Stimulated activated CD8-positive, alpha-beta memory T cell treated with anti-CD3 and anti-CD28 coated beads, Interleukin-4, amount 100 ng/mL, for 4 hours (primary cell): ENCODE measurements at places on chromosomes 2 and 18.
A peak's percentile ranks its signal among the peaks of the same experiment; 100 is the strongest.

DNA sequence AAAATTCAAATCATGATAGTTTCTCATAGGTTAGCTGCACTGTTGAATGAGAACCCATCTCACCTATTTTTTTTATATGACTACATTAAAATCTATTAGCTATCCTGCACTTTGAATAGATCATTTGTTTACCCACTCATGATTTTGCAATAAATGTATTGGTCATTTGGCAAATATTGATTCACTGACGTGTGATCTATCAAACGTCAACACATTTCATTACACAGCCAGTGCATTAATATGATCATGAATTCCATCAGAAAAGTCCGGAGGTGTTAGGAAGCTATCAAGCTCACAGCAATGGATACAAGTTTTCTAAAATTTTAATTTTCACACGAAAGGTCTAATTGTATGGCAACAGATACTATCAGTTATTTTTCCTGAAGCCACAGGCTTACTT, 128.2 kb upstream of the ID2 start:
- no peak for DNase-seq

GRCh38 chr2:223925106-223925505, 20.0 kb downstream of the WDFY1 start:
- no peak for DNase-seq

DNA sequence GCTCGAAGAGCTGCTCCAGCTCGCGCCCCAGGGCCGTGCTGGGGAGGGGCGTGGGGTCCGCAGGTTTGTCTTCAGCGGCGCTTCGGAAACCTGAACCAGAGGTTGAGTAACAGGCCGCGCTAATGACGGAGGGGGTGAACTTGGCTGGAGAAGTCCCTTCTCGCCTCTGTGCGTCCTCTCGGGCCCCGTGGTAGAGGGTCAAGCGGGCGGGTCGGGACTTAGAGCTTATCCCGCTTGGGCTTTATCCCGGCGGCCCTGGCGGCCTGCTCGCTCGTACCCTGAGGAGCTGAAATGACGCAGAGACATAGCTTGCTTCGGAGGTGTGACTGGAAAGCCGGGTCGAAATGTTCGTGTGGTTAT, 479 bp downstream of the RNMT start:
- DNase-seq = peak; percentile 1

GRCh38 chr2:26649992-26650712, 9.0 kb upstream of the CIB4 start:
- no peak for DNase-seq

GRCh38 chr2:23377771-23378170, 7.2 kb upstream of the KLHL29 start:
- no peak for DNase-seq

DNA sequence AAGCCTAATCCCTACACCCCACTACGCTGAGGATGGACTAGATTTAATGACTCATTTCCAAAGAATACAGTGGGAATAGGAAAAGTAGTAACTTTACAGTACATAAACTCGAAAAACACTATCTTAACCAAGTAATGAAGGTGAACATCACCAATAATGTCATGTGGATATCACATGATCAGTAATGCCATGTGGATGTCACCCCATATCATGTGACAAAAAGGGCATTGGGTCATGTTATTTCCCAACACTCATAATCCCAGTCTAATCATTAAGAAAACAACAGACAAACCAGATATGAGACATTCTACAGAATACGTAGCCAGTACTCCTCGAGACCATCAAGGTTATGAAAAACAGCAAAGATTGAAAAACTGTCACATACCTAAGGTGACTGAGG, 667.3 kb upstream of the CRIM1 start:
- no peak for DNase-seq

GRCh38 chr2:68293024-68293423, 26.7 kb downstream of the CNRIP1 start:
- DNase-seq = no peak

DNA sequence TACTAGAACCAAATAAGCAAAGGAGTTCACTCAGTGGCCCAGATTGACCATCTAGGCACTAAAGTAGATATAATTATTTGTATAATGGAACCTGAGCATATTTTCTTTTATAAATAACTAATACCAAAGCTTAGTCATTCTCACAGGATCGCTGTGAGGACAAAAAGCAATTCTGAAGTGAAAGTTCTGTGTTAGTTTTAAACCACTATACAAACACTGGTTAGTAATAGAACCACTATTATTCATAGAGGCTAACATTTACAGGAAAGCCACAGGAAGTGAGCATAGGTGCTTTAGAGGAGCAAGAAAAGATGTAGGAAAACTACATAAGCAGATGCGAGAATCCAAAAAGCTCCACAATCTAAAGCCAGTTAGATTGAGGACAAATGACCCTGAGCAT, 364.7 kb downstream of the XIRP2 start:
- DNase-seq = no peak

DNA sequence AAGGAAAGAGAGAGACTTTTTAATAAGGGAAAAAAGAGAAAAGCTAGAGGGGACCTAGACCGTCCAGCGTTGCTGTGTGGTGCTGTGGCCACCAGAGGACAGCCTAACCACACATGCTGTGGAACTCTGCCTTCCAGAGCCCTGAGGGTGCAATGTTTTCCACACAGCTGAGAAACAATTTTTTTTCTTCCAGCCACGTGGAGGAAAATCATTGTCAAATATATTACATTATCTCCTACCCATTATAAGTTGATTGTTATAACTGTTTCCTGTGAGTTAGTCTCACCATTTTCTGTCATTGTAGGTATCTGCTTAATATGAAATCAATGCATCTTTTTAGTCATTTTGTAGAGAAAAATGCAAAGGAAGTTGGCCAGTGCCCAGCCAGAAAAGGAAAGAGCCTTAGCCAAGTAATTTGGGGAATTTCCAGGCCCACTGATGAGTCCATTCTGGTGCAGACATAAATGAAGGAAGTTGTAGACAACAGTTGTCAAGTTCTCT, 5.9 kb upstream of the MRPL19 start:
- DNase-seq = peak; percentile 11

DNA sequence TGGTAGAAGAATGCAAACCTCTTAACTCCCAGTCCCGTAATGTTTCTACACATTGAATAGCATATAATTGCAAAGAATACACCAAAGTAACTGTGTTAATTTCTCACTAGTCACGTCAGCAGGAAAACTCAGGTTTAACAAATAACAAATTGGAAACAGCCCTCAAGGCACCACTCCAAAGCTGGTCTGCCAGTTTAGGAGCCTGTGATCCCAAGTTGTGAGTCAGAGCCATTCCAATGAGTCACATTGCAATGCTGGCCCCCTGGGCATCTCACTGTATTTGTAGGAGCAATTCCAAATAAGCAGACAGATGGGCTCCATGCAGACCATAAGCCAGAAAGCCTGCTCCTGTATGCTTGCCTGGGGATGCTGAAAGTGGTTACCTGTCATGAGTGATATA, 143.2 kb upstream of the SETBP1 start:
- no peak for DNase-seq

DNA sequence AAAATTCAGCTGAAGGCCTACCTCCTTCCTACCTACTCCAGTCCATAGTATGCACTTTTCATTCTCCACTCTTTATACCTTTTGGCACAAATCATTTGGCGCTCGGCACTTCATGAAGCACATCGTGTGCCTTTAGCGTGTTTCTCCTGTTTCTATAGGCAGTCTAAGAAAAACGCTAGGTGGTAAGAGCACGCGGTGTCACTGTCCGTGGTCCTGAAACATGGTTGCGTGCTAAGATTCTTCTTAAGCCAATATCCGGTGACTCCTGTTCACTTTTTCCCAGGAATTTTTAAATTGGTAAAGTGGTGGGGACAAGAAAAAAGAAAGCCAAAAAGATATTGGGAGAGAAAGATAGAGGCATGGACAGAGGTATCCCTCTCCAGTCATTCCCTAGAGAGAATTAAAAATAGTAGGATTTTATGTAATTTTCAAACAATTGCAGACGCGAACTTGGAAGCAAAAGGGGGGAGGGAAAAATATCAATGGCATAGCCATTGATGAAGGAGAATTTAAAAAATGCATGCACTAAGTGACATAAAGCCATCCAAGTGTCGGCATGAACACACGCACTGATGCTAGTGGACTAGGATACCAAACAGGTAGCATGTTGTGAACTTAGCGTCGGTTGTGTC, 1.4 kb upstream of the CTNNA2 start:
- DNase-seq = no peak

- DNase-seq = no peak
These were observed 131.4 kb upstream of the LHCGR start for GRCh38 chr2:48886919-48887318.

DNA sequence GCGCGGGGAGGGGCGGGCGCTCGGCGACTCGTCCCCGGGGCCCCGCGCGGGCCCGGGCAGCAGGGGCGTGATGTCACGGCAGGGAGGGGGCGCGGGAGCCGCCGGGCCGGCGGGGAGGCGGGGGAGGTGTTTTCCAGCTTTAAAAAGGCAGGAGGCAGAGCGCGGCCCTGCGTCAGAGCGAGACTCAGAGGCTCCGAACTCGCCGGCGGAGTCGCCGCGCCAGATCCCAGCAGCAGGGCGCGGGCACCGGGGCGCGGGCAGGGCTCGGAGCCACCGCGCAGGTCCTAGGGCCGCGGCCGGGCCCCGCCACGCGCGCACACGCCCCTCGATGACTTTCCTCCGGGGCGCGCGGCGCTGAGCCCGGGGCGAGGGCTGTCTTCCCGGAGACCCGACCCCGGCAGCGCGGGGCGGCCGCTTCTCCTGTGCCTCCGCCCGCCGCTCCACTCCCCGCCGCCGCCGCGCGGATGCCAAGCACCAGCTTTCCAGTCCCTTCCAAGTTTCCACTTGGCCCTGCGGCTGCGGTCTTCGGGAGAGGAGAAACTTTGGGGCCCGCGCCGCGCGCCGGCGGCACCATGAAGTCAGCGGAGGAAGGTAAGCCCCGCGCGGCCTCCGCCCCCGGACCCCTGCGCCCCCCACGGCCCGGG, at the start of gene NFATC1:
TSS of gene NFATC1 (plus strand) at position 170 of the 644 bp plus-strand sequence. CDS start at position 465, 295 bp downstream.
- peak; percentile 59 for DNase-seq

- no peak for DNase-seq
These were observed 145.9 kb upstream of the FHL2 start for GRCh38 chr2:105544591-105545377.

DNA sequence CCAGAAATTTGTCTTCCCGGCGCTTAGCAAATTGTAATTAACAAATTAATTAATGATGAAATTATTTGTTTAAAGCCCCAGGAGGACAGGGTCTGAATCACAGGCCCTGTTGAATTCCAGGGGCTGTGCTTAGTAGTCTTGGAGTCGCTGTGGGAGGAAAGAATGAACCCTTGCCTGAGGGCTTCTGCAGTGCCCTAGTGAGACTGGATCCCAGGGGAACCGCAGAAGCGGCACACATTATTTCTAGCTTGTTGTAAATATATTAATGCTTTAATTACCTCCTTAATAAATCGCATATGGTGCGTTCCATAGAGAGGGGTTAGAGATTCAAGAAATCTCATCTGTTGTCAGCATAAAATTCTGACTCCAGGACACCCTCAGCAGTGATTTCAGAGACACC, 235.4 kb downstream of the CELF4 start:
- DNase-seq = no peak

DNA sequence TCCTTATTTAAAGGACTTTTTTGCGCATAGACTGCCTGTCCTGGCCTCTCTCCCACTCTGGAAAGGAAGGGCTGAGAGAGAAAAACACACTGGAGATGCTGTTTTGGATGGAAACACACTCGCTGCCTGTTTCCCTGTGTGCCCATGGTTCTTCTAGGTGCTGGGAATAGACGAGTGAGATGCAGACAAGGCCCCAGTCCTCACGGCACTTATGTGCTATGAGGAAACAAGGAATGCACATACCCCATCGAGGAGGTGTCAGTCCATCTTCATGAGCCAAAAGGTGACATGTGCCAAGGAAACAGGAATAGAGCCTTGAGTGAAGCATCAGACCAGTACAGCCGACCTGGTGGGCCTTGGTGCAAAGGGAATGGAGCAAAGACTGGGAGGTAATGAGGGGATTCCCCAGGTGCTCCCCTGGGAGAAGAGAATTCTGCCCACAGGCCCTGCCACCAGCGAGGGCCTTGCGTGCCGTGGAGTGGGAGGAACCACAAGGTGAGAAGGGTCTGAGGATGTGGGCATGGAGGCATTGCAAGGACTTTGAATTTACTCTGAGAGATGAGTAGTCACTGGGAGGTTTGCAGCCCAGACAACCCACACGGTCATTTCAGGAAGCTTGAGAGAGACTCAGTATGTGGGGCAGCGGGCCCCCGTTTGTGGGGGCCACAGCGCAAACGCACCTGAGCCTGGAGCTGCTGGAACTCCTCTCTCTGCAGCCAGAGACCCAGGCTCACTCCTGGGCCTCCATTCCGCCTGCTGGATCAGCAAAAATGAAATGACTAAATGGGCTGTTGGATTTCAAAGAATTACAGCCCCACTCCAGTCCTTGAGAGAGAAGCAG, 197.5 kb upstream of the COPS8 start:
- DNase-seq = no peak

DNA sequence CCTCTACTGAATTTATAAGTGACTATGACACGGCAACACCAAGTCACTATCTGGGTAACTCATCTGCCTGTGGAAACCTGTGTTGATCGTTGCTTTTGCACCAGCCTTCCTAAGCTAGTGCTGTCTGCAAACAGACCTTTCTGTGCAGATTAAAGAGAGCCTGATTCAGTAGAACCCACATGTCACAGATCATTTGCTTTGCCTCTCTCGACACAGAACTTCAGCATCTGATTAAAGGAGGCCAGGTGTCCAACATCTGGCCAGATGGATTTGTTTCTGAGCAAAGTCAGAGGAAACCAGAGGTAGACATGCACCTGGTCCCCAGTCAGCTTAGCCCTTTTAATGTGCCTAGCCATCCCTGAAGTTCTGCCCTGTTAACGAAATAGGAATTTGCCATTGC, 15.0 kb upstream of the TTR start:
- DNase-seq = no peak

- DNase-seq = no peak
These were observed 29.8 kb upstream of the LRRC30 start for GRCh38 chr18:7201096-7201495.

GRCh38 chr2:24313744-24314632, 46.3 kb downstream of the ITSN2 start:
- no peak for DNase-seq

DNA sequence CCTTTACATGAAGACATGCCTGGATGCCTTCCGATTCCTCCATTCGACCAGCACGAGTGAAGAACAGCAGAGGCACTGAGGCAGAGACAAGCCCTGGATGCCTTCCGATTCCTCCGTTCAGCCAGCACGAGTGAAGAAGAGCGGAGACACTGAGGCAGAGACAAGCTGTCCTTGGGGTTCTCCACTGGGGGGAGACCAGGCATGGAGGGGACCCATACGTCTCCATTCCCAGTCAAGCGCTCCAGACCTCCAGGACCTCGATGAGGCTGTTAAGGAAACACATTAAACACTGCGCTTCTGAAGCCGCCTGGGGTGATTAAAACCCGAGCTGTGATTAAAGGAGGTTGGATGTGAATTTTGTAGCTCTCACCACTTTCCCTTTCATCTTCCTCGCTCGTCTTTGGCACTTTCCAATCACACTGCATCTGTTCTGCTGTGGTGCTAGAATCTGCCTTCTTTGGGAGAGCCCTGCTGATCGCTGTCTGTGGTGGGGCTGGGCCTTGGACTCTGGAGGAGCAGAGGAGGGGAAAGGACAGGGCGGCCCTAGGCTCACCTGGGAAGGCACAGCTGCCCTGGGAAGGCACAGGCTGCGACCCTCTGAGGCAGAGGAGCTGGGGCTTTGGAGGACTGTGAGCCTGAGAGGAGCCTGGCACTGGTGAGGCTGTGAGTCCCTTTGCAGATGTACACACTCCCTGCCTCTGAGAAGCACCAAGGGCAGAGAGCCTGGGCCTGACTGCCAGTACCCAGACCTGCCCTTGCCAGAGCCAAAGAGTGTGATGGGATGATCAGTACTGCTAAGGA, 463.1 kb upstream of the HS6ST1 start:
- no peak for DNase-seq

GRCh38 chr2:20433249-20433648, 13.6 kb upstream of the RHOB start:
- DNase-seq = no peak
